ENCODE measurements at places on chromosomes 12 and 14. TPM values are rescaled to one million over a fixed set of nuclear protein-coding genes. Genes with fewer than 3 reads are reported as not detected.

The PAPLN gene
- total RNA-seq: 0.34 TPM

The PLEKHD1 gene
- 0.69 TPM for total RNA-seq

The TAMALIN gene
- 30.1 TPM for total RNA-seq

The SRRM4 gene
- not detected for total RNA-seq

The ANG gene
- not detected for total RNA-seq

The ACADS gene
- total RNA-seq: 16.3 TPM

The PSMA6 gene
- 91.1 TPM for total RNA-seq

The RD3L gene
- not detected for total RNA-seq

The RERG gene
- total RNA-seq: not detected

The KCNK10 gene
- 0.10 TPM for total RNA-seq

The TCL1B gene
- not detected for total RNA-seq

The TMEM179 gene
- total RNA-seq: 0.15 TPM

- no peak for DNase-seq
Observed at GRCh38 chr12:52720365-52720886, 17.1 kb upstream of the KRT77 start.

- no peak for DNase-seq
Observed at GRCh38 chr12:115172521-115172920, 488.5 kb upstream of the TBX3 start.

- DNase-seq: no peak
Observed at GRCh38 chr14:68663385-68664076, 129.3 kb downstream of the ZFP36L1 start.

DNA sequence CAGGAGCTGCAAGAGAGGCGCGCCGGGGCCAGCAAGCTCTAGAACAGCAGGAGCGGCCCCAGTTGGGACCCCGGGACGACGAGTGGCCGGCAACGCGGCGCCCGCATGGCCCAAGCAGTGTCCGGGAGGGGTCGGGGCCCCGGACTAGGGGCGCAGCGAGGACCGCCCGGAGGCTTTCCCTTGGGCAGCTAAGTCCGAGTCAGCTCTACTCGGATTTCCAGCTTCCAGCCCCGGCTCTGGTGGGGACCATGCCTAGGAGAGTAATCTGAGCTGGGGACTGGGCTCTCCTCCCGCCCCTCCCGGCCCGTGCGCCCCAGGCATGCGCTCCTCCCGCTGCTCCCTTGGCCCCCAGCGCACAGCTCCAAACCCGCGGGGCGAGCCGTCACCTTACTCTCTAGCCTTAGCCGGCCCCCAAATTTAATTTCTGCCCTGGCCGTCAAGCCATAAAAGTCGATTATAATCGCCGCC is 41.6 kb upstream of the CAPRIN2 start:
- no peak for DNase-seq

- DNase-seq: no peak
Observed at GRCh38 chr14:65997347-65997746, 488.8 kb upstream of the CCDC196 start.

- peak; percentile 54 for DNase-seq
Observed at GRCh38 chr12:6764011-6764828, 1.9 kb upstream of the PTMS start.

GRCh38 chr12:9732921-9733461 is at the start of gene CLECL1:
TSS of gene CLECL1 (minus strand) at chr12:9733097.
- DNase-seq: no peak

DNA sequence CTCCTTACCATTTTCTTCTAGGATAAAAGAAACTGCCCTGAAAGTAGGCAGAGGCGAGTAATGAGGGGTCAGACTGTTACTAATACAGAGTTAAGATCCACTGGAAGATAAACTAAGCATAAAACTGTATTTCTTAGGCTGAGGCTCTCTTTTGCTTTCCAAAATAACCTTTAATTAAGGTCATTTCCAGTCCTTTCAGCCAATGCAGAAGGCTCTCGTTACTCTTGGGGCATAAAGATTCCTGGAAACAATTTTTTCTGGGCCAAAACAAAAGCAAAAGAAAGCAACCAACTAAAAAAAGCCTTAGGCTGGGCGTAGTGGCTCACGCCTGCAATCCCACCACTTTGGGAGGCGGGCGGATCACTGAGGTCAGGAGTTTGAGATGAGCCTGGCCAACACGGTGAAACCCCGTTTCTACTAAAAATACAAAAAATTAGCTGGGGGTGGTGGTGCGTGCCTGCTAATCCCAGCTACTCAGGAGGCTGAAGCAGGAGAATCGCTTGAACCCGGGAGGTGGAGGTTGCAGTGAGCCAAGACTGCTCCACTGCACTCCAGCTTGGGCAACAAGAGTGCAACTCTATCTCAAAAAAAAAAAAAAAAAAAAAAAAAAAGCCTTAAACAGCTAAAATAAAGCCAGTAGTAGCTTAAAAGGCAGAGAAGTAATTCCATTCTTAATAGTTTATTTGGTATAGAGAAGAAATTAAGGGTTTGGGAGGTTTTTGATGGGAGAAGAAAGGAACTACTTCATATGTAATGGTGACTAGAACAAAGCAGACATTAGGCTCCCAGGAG is 68.9 kb upstream of the STAC3 start:
- no peak for DNase-seq

DNA sequence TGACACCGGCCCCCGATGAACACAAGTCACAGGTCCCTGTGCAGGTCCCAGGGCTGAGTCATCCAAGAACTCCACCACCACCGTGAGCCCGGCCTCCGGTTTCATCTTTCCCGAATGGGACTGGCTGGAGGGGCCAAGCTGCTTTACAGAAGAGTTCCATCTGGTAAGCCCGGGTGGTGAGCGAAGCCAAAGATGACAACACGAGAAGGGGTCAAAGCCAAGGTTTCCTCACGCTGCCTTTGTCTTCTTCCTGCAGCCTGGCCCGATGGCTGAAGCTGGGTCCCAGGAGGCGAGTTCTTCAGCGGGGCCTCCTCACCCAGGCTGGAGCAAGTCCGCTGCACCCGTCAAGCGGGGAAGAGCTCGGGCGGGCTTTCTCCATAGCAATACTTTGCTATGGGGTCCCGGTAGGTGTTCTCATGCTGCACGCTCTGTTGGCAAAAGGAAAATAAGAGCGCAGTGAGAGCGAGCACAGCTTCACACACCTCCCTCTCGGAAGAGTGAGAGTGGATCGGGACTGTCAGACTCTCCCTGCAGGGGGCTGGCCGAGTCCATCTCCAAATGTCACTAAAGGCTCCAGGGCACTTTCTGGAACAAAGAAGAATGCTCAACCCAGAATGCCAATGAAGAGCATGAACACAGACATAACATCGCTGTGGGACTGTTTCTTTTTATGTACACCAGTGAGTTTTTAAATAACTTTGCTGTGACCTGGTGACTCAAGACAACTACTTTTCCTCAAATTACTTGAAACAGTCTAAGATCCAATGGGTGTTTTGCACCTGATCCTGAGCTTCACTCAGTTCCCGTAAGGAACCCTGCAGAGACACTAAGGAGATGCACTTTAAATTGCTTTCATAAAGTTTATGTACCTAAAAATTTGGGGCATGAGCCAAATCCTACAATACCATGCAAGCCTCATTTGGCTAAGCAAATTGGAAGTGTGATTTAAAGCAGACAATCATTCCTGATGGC is 20.1 kb downstream of the SPRING1 start:
- no peak for DNase-seq

- no peak for DNase-seq
Observed at GRCh38 chr14:39430762-39431415, 1.3 kb downstream of the FBXO33 start.

DNA sequence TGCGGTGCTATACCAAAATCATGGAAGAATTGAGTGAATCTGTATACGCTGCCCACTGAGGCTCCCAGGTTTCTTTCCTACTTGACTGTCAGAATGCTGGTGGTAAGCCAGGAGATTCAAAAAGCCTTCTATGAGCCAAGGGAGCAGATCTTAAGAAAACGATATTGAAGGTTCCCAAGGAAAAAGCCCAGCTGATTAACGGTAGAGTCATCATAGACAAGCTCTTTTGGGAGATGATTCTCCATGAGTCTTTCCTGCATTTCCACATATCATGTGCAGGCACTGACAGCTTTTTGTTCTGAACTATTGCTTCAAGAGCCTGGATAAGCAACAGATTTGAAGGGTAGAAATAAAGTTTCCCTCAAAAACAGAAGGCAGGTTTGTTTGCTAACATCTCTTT is 17.5 kb downstream of the SLC35F4 start:
- no peak for DNase-seq

DNA sequence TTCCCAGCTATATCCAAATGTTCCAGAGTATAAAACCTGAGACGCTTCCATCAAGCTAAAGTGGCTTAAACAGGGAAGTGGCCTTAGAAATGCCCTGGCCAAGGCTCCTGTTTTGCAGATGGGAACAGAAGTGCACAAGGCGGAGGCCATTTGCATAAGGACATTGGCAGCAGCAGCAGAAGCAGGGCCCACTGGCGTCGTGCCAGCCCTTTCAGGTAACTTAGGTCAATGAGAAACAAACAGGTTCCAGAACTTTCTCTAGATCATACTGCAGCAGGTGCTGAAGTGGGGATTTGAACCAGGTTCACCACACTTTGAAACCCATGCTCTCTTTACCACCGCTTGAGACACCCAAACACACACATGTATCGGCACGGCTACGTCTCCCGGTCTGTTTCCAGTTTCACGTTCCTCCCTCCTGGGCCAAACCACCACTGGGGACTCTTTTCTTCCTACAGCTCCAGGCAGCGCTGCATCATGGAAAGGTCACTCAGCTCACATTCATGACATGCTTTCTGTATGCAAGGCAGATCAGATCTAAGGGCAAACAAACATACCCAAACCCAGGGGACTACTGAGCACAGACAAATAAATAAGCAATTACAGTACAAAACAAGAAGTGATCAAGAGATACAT is 46.0 kb upstream of the PLEKHG6 start:
- no peak for DNase-seq

DNA sequence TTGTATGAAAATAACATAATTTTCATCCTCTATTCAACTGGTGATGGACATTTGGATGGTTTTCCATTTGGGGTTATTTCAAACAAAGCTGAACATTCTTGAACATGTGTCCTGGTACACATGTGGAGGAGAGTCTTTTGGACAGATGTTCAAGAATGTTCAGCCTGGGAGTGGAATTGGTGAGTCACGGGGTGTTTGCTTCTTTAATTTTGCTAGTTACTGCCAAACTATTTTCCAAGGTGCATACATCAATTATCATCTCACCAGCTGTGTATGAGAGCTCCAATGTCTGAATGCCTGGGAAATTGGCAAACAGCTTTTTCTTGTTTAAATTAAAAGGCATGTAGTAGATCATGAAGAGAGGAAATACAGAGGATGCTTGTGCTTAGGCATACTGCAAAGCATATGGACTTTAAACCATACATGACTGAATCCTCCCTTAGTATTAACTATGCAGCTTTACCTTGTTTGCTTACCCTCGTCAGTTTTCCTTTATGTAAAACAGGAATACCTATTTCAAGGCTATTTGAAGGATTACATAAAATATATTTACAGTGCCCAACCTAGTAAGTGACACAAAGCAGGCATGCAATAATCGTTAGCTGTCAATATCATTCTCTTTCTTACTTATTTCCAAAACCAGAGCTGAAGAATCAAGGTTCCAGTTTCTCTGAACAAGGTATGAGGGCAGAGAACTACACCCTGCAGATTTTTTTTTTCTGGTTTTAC is 152.1 kb downstream of the ITPR2 start:
- DNase-seq: no peak

DNA sequence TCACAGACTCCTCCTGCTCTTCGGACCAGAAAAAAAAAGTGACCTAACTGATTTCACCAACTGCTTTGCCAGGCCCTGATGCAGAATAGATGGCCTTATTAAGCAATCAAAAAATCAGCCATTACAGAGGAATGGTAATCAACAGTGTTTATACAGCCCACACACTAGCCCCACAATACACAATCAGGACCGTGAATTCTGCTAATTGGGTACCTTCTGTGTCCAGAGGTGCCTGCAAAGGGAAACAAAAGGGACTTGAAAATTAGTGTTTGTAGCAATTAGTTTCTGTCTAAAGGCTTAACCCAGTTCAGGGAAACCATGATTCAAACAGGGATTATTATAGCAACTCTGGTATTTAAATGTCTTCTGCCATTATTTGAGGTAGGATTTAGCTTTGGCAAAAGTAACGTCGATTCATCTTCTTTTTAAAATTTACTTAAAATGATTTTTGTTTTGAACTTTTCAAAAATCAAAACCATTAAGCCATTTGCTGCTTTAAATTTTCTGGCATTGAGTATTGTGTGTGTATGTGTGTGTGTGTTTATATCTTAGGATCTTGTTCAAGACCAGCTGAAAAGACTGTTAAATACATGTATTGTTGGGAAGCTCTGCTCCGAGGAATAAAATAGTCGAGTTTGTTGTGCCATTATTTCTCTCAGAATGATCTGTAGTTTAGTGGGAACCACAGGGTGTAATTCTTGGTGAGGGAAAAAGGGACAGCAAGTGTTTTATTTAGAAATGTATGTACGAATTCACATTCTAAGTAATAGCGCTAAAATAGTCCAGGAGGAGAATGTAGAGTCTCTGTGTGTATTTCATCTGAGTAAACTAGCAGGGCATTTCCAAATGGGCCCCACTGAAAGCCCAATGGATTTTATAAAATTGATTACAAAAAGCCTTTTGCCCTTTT is 156.1 kb downstream of the PTCSC3 start:
- DNase-seq: no peak

DNA sequence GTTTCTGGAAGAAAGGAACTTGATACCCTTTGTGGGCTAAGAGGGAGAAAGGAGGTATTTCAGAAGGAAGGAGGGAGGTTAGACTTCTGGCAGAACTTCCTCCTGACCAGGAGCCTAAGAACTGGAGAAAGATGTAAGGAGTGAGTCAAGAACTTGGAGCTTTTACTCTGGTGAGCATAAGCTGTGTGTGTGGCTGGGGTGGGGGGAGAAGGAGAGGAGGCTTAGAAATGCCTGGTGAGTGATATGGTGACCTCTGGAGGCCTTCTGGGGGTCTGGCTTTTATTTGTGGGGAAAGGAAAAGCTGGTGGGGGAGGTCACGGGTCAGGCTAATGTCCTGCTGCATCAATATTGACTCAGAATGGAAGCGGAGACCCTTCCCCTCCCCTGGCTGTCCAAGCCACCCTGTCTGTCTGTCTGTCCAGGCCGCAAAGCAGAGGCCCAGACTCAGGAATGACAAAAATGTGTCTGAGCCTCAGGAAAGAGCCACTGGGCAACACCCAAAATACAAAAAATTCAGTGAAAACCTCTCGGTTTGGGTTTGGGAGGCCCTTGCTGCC is 4.8 kb downstream of the LRP1 start:
- DNase-seq: no peak

DNA sequence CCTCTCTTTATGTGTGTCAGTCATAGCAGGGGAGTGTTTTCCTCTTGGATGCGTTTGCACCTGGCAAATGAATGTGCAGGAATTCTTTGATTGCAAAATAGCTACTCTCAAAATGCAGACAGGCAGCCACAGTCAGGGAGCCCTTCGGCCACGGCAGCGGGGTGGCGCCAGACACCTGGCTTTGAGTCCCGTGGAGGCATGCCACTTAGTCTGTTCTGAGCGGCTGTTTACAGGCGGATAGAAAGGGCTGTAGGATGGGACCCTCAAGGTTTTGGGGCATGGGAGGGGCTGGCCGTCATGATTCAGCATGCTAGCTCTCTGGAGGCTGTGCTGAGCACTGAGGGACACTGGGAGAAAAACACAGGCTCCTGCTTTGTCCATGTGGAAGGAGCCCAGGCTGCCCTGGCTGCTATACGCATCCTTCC is 117.1 kb downstream of the SLC25A47 start:
- peak; percentile 66 for DNase-seq

Measured in naive thymus-derived CD4-positive, alpha-beta T cell (primary cell).